Activated T-cell treated with anti-CD3 and anti-CD28 coated beads, Interleukin-2, amount 50 U/mL, for 72 hours (primary cell): ENCODE measurements at places on chromosomes 1 and 21. TPM values are rescaled to one million over a fixed set of nuclear protein-coding genes. Genes with fewer than 3 reads are reported as not detected.

ACP6 gene
- total RNA-seq = 31.0 TPM

EXTL1 gene
- total RNA-seq = not detected

LORICRIN gene
- not detected for total RNA-seq

SLAMF8 gene
- total RNA-seq = 0.31 TPM

DYRK3 gene
- 5.9 TPM for total RNA-seq

ITGB2 gene
- total RNA-seq = 248 TPM

EDN2 gene
- total RNA-seq = not detected

GRCh38 chr1:215643592-215644321, 76.7 kb downstream of the KCTD3 start:
- no peak for DNase-seq

- DNase-seq = no peak
Measured at GRCh38 chr1:61084491-61085031, 2.2 kb downstream of the NFIA start.

GRCh38 chr1:220032911-220033310, 13.4 kb downstream of the EPRS1 start:
- DNase-seq = no peak

GRCh38 chr1:170803711-170804110, 131.6 kb upstream of the MROH9 start:
- DNase-seq = no peak

GRCh38 chr1:182493063-182493462, 43.1 kb downstream of the RGSL1 start:
- no peak for DNase-seq

TMEM50B gene
- 27.2 TPM for total RNA-seq

CDA gene
- total RNA-seq = not detected

C4BPA gene
- not detected for total RNA-seq

- no peak for DNase-seq
Measured at GRCh38 chr1:22313321-22313720, 138.3 kb upstream of the ZBTB40 start.

LAMC2 gene
- 1.2 TPM for total RNA-seq

BTG2 gene
- 138 TPM for total RNA-seq

GRCh38 chr1:105865546-105865945, 1190.9 kb upstream of the PRMT6 start:
- no peak for DNase-seq

- no peak for DNase-seq
Measured at GRCh38 chr1:221709854-221710253, 32.0 kb downstream of the DUSP10 start.

- DNase-seq = peak; percentile 67
Measured at GRCh38 chr1:27605796-27606707, 2.1 kb upstream of the AHDC1 start.

MMEL1 gene
- 1.9 TPM for total RNA-seq

DNA sequence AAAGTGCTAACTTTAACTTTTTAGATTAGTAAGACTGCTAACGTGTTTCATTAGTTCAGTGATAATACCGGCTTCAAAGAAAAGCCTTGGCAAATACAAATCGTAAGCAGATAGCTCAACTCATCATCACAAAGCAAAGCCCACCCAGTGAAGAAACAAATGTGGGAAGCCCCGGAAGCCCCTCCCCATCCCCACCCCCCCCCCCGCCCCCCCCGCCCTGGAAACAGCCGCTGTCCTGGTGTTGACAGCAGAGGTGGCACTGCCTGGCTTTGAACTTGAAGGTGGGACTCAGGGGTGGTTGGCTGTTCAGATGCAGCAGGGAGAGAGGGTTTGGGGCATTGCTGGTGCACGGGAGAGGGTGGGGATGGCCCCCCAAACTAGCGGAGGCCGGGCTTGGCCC, 14.1 kb downstream of the PDXK start:
- no peak for DNase-seq

DNA sequence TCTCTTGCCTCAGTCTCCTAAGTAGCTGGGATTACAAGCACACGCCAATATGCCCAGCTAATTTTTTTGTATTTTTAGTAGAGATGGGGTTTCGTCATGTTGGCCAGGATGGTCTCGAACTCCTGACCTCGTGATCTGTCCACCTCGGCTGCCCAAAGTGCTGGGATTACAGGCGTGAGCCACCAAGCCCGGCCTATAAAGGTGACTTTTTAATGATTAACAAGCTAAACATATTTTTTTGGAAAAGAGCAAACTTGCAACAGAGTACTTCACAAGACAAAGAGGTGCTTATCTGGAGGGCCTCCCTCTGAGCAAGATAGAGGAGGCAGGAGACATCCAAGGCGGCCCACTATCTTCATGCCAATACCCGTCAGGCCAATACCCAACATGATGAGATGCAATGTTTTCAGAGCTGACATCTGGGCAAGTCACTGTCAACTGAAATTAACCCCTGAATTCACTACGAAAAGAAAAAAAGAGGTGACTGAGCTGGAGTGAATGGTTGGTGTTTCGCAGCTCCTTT, 10.5 kb downstream of the BCAR3 start:
- no peak for DNase-seq

CASQ1 gene
- not detected for total RNA-seq

DNA sequence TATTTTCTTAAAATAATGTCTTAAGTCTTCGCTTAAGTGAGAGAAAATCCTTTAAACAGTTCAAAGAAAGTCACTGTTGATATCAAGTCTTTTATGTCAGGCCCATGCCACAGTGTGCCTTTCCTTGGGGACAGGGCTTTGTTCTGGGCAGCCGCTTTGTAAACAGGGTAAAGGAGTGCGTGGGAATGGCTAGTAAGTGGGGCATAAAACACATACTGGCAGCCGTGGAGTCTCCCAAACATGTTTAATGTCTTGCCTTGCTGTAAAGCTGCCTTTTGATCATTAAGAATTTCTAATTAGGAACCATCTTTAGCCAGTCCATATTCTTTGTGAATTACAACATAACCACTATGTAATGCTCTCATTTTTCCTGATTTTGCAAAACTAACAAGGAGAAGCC, 99.7 kb downstream of the PHTF1 start:
- DNase-seq = no peak

DNA sequence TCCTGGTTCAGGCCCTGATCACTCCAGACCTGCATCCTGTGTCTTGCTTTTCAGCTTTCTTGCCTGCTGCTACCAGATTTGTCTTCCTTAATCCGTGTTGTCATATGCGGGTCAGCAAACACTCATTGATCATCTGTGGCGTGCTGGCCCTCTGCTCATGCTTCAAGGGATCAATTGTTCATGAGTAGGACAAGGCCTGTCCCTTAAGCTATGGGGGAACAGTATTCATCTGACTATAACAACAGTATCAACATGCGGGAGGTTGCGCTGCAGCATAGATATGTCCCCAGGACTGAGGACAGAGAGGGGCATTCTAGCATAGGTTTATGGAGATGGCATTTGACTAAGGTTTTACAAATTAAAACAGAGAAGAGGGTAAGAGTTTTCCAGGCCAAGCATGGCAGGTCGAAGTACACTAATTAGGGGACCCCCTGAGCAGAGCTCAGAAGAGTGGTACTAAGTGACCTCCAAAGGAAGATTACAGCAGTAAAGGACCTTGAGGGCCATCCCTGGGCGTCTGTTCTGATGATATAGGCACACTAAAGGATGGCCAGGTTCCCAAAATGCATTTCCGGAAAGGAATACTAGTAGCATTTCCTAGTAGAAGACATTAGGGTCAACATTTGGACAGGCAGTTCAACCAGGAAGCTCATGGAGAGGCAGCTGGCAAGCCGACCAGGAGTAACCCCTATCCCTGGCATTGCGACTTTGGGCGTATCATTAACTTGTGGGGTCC, 811 bp upstream of the ZNF672 start:
- DNase-seq = no peak

DNA sequence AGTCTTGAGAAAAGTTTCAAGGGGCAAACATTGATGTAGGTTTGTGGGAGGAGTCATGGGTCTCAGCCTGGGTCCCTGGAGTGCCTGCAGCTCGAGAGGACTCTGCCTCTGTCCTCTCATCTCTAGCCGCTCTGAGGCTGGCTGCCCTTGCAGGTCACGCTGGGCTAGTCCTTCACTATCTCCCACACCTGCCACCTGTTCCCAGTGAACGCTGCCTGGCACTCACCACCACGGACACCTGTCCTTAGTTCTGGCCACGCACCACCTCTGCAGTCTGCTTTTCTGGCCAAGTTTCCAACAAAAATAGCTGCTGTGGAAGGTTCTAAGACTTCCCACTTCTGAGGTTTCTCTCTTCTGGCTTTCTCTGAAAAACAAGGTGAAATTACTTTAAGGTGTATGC, 52.5 kb downstream of the SH3BGR start:
- DNase-seq = no peak

DNA sequence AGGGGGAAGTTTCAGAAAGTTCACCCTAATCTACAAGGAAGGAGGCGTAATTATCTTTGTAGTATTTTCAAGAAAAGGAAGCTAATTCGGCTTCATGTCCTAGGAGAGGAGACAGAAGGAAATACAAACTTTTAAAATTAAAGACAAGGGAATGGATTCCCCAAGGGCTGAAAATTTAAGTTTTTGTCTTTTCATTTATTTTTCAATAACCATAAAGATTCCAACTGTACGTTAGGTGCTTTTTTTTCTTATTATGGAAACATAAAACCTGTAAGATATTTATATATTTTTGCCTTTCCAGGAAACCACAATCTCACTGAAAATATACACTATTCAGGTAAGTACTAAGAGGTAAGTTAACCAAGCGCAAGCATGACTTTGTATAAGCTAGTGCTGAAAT, at the start of gene OR2M3:
Gene OR2M3, plus strand, starts transcription at position 301 of the 400 bp plus-strand sequence. CDS start 5,803 bp downstream, outside the sequence.
- DNase-seq = no peak

DNA sequence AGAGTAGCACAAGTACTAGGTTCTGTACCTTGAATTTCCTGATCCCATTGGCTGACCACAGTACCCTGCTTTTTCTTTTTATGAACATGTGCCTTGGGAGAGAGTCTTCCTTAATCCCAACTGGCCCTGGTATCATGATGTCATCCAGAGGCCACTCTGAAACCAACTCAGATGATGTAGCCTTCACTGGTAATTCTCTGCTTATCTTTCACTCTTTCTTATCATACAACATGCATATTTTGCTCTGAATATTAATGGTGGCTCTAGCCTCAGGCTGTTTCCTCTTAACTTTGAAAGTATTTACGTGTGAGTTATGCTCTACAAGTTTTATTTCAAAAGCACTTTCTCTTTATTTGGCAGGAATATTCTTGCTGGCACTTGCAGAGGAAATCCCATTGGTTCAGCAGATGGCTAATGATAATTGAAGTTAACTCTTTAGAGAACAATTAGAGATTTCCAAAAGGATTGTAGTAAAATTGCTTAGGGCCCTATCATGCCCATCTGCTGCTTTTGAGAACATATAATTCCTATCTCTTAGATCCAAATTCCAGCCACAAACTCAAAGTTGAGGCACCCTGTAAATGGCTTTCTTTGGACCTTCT, 86.1 kb downstream of the PTGER3 start:
- DNase-seq = no peak

DNA sequence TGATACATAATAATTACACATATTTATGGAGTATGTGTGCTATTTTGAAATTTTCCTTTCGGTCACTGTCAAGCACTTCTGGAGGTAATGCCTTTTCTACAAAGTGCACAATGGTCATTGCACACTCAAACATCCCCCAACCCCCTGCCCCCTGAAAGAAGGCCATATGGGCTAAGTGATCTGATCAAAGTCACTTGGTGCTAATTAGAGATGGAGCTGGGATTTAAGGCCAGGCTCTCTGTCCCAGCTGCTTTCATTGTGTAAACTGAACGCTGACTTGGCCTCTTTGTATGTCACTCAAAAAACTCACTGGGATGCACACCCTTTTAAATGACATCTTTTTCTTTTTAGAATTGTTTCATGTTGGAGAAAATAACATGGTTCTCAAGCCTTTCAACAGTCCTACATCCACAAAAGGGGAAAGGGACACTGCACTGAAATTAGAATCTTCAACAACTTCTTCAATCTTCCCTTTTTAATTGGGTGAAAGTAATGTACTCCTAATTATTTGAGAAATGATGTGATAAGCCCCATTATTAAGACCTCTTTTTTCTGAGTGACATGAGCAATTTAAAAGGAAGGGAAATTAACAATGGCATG, 149.2 kb downstream of the ST6GALNAC5 start:
- no peak for DNase-seq

APOBEC4 gene
- total RNA-seq = not detected

DNA sequence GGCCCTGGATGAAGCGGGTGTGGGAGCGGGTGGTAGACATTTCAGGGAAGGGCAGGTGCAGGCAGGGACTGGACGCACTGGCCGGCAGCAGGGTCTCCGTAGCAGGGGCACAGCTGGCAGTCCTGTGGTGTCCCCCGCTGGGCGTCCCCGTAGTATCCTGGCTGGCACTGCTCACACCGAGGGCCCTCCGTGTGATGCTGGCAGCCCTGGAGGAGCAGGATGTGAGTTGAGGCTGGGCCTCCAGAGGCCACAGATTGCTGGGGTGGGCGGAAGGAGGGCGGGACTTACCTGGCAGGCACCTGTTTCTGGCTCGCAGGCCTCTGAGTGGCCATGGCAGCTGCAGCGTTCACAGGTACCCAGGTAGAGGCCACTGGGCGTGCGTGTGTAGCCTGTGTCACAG, 62.3 kb downstream of the LDLRAD2 start:
- DNase-seq = no peak

GRCh38 chr1:209774592-209774991, 9.8 kb downstream of the C1orf74 start:
- DNase-seq = no peak

THEM5 gene
- 0.25 TPM for total RNA-seq

DNA sequence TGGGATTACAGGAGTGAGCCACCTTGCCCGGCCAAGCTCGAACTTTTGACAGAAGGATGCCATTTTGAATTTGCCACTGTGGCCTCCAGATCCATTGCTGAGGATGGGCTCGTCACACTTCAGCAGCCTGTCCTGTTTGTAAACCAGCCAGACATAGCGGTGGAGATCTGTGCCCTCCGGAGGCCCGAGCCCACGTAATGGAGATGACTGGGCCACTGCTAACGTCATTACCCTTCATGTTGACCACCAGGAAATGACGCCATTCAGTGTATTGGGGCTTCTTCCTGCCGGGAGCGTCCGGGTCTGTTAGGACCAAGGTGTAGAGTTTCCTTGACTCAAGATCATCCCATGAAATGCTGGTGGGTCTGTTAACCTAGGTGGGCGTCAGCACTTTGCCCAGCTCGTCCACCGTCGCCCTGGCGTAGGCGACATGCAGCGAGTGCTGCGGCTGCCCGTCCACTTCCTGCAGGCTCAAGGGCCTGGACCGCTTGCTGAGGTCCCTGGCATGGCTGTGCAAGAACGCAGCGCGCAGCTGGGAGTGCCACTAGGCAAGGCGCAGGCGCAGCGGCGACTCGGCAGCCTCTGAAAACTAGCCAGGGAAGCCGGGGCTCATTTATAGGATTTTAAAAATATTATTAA, 40.8 kb downstream of the PTPRC start:
- peak; percentile 67 for DNase-seq

DNA sequence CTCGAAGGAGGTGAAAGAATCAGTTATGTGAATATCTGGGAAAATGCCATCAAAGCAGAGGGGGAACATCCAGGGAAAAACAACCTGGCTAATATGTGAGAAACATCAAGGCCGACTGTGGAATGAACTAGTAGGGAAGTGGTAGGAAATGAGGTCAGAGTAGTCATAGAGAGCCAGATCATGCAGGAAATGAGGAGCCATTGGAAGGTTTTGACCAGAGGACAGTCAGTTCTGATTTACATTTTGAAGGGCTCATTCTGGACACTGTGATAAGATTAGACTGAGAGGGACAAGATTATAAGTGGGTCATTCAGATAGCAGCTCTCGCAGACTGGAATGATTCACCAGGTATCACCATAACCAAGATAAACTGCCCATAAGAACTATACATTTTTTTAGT, 63.7 kb downstream of the SYT14 start:
- DNase-seq = no peak

PGLYRP4 gene
- 0.21 TPM for total RNA-seq
